ENCODE measurements at places on chromosomes 6 and 20. TPM values are rescaled to one million over a fixed set of nuclear protein-coding genes. Genes with fewer than 3 reads are reported as not detected.

DNA sequence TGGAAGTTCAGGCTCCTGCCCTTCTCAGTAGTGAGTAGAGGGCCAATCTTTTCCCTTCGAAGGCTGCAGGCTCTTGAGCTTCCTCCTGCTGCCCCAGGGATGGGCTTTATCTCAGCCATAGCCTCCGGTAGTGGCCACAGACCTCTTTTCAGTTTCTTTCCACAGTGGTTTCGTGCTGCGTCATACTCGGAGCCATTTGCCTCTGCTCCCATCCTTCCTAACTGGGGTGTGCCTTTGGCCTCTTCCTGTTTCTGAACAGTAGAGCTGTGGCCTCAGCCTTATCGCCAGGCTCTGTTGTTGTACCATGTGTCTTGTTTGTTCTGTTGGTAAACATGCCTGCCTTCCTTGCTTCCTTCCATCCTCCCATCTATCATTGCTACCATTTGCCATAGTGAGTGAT is 54.1 kb downstream of the TULP4 start:
- no peaks in the 10 kb centered on the region for H3K4me1 ChIP-seq
- no peak for DNase-seq
- no peak overlapping the region for H3K27ac ChIP-seq

ZNF512B gene
- total RNA-seq, result 27.0 TPM

DNA sequence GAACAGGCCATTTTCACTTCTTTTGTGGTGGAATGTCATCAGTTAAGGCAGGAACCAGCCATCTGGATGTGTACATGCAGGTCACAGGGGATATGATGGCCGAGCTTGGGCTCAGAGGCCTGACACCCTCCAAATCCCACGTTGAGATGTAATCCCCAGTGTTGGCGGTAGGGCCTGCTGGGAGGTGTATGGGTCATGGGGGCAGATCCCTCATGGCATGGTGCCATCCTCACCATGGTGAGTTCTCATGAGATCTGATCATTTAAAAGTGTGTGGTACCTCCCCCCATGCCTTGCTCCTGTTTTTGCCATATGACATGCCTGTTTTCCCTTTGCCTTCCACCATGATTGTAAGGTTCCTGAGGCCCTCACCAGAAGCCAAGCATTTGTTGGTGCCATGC is 26.8 kb downstream of the WDR27 start:
- peaks cover 5% of the 10 kb centered on the region for H3K36me3 ChIP-seq
- DNase-seq, result no peak
- no peaks in the 10 kb centered on the region for H3K27me3 ChIP-seq
- peaks cover under 1% of the 10 kb centered on the region for H3K4me1 ChIP-seq
- H3K27ac ChIP-seq, result no peak overlapping the region
- no peak overlapping the region for H3K4me3 ChIP-seq

GRCh38 chr6:99432877-99433276 is 7.8 kb upstream of the PNISR start:
- no peak overlapping the region for H3K27ac ChIP-seq
- DNase-seq, result no peak
- H3K36me3 ChIP-seq, result peaks cover 11% of the 10 kb centered on the region
- no peaks in the 10 kb centered on the region for H3K27me3 ChIP-seq
- no peak overlapping the region for H3K4me3 ChIP-seq

- no peak for DNase-seq
- no peaks in the 10 kb centered on the region for H3K27me3 ChIP-seq
Measured at GRCh38 chr6:120083186-120083585, 733.6 kb upstream of the MAN1A1 start.

TULP4 gene
- 22.8 TPM for total RNA-seq

DNA sequence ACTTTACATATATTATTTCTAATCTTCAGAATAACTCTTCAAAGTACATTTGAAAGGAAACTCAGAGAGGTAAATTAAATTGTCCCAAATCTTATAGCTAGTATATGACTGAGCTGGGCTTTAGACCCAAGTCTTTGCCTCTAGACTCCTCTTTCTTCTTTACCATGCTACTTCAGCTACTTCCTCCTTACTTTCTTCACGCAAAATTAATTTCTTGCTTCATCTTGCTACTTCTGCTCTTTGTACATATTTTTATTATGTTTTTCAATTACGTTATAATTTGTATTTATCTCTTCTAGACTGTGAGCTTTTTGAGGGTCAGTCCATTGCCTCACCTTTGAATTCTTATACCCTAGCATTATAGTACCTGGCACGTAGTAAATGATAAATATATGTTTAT is 5.3 kb downstream of the TMEM170B start:
- peaks cover 39% of the 10 kb centered on the region for H3K27me3 ChIP-seq
- no peaks in the 10 kb centered on the region for H3K4me1 ChIP-seq
- no peak for DNase-seq
- no peaks in the 10 kb centered on the region for H3K36me3 ChIP-seq

MAK gene
- 0.41 TPM for total RNA-seq

OGFR gene
- total RNA-seq, result 55.7 TPM

DNA sequence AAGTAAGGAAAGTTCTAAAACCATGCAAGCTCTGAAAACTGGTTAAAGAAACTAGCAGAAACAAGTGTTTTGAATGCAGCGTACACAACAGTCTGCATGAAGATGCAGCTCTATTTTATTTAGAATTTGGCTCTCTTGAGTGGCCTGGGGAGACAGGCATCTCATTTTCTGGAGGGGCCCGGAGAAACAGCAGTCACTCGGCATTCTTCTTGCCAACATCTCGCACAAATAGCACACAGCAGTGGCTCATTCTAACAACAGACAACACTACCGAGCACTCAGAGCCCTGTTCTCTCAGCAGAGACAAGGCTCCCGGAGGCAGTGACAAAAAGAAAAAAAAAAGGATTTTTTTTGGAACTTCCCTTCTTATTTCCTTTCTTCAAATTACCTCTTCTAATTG is 108.5 kb upstream of the STMND1 start:
- no peaks in the 10 kb centered on the region for H3K36me3 ChIP-seq
- no peak overlapping the region for H3K4me3 ChIP-seq
- DNase-seq, result no peak
- no peaks in the 10 kb centered on the region for H3K4me1 ChIP-seq
- H3K27me3 ChIP-seq, result peaks cover 24% of the 10 kb centered on the region

- no peaks in the 10 kb centered on the region for H3K4me1 ChIP-seq
- no peaks in the 10 kb centered on the region for H3K36me3 ChIP-seq
- H3K4me3 ChIP-seq, result no peak overlapping the region
- DNase-seq, result no peak
- no peak overlapping the region for H3K27ac ChIP-seq
Measured at GRCh38 chr6:6972456-6972855, 135.3 kb upstream of the RREB1 start.

RSPH4A gene
- 0.14 TPM for total RNA-seq

- DNase-seq, result no peak
- H3K27me3 ChIP-seq, result no peaks in the 10 kb centered on the region
- peaks cover 11% of the 10 kb centered on the region for H3K4me1 ChIP-seq
- no peak overlapping the region for H3K27ac ChIP-seq
- H3K4me3 ChIP-seq, result no peak overlapping the region
Measured at GRCh38 chr6:118744261-118744941, 93.0 kb upstream of the CEP85L start.

CALHM4 gene
- not detected for total RNA-seq

DNA sequence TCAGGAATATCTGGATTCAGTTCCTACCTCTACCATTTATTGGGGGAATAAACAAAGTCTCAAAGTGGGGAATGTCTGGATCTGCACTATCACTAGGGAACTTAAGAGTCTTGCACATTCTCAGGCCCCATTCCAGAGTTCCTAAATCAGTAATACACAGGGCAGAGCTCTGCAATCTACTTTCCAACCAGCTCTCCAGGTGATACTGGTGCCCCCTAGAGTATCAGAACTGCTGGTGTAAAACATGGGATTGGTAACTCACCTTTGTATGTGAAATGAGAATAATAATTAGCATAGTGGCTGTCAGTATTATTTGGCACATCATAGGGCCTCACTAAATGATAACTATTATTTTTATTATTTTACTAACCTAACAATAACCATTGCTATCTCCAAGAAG is 278.8 kb upstream of the IMPG1 start:
- no peak overlapping the region for H3K4me3 ChIP-seq
- no peak for DNase-seq
- no peaks in the 10 kb centered on the region for H3K36me3 ChIP-seq
- H3K4me1 ChIP-seq, result no peaks in the 10 kb centered on the region
- no peaks in the 10 kb centered on the region for H3K27me3 ChIP-seq
- H3K27ac ChIP-seq, result no peak overlapping the region

DNA sequence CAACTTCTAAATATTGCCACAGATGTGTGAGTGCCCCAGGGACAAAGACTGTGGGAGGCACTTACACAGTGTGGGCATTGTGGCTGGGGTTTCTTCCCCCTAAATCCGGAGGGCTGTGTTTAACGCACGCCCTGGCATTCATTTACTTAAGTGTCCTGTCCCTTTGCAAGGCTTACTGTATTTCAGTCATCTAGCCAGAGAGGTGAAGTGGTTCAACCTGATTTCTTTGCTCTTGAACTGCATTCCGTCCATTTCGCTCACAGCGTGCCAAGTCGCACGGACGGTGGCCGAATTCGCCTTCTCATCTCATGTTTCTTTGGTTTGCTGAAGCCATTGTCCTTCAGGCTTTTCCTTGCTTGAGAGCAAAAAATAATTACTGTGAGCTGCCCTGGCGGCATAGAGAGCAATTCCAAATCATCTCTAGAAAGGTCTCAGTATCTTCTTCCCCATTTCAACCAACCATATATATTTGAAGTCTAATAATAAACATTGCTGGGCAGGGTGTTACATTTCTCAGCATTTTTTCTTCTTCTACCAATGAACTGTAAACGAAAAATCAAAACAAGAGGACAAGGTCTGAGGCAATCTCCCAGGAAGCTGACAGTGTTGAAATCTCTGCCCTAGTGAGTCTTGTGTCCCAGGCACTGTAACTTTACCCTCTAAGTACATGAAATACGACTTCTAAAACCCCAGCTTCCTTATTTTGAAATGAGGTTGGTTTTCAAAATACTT is 16.9 kb downstream of the SYTL3 start:
- H3K36me3 ChIP-seq, result peaks cover 91% of the 10 kb centered on the region
- no peak overlapping the region for H3K4me3 ChIP-seq
- H3K27me3 ChIP-seq, result no peaks in the 10 kb centered on the region
- peaks cover 28% of the 10 kb centered on the region for H3K4me1 ChIP-seq
- DNase-seq, result no peak

COL9A1 gene
- not detected for total RNA-seq

SMPDL3A gene
- total RNA-seq, result 1.3 TPM

Measured in activated T-helper 2 cell treated with anti-CD3 and anti-CD28 coated beads, Interferon-gamma antibody, Interleukin-2, Interleukin-4, amounts not matched to agents 10 μg/mL and 5 μg/mL and 100 μg/mL, durations not matched to agents 14 hours and 24 hours and 36 hours (primary cell).